ENCODE measurements at places on chromosomes 13 and 19. TPM values are rescaled to one million over a fixed set of nuclear protein-coding genes. Genes with fewer than 3 reads are reported as not detected.

EDNRB gene
- total RNA-seq, result 42.9 TPM

DACT3 gene
- 18.5 TPM for total RNA-seq

TNNT1 gene
- total RNA-seq, result 49.5 TPM

FOXO1 gene
- 28.0 TPM for total RNA-seq

GSX1 gene
- total RNA-seq, result not detected

ZC3H4 gene
- total RNA-seq, result 28.3 TPM

CEACAM7 gene
- 3.4 TPM for total RNA-seq

Data from camera-type eye (tissue), 1 donor.